Right cardiac atrium (tissue), 5 donors: ENCODE measurements at places on chromosomes 12 and 14. TPM values are rescaled to one million over a fixed set of nuclear protein-coding genes. Genes with fewer than 3 reads are reported as not detected.

DNA sequence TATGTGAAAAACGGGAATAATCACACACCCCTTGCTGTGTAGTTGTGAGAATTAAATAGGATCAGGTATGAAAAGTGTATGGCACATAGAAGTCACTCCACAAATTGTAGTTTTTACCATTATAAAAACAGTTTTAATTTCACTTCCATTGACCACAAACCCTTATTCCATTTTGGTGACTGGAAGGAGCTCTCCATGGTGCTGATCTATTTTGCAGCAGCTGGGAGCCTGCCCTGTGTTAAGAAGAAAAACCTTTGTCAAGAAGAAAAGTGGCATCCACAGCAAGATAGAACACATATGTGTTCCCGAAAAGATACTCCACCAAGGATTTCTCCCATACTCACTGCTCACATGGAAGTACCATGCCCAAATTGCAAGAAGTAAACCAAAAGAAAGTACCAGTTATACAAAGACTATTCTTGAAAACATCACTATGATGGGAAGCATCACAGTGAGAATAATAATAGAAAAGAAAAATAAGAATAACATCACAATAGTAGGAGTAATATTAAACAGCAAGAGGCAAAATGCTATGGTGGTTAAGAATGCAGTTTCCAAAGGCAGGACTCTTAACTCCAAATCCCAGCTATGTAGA lies 58.7 kb downstream of the TUNAR start:
- no peak for DNase-seq

DNA sequence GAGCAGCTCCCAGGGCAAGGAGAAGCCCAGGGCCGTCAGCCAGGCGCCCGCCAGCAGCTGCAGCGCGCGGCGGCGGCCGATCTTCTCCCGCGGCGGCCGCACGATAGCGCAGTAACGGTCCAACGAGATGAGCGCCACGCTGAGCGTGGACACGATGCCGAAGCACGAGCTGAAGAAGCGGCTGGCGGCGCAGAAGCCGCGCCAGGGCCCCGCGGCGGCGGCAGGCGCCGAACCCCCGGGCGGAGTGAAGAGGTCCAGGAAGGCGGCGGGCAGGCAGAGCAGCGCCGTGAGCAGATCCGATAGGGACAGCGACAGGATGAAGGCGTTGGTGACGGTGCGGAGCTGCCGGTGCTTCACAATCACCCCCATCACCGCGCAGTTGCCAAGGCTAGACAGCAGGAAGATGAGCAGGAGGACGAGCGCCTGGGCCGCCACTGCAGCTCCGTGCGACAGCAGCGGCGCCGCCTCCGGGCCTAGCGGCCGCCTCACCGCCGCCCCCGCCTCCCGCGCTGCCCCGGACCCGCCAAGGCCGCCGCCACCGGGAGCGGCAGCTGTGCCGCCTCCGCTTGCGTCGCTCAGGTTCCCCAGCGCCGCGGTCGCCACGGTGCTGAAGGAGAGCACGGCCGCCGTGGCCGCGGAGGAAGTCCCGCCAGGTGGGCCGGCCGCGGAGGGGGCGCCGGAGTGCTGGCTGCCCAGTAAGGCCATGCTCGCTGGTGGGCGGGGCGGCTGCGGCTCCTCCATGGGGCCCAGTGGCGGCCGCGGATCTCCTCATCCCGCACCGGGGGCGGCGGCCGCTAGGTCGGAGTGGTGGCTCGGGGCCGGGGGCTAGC lies 479 bp downstream of the GPR135 start:
- DNase-seq: peak; percentile 92

DNA sequence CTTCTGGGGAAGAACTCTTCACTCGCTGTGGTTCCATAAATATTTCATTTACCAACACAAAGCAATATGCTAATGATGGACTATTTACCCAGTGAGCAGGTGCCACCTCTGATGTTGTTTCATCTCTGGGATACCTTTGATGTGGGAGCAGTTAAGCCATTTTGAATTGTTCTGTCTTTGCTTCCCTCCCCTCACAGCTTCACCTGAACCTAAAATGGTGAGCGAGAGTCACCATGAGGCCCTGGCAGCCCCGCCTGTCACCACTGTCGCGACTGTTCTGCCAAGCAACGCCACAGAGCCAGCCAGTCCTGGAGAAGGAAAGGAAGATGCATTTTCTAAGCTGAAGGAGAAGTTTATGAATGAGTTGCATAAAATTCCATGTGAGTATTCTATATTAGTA lies 352.7 kb downstream of the SYT1 start:
- DNase-seq: no peak

Gene RAD51B
- total RNA-seq: 3.3 TPM
